Activated naive CD4-positive, alpha-beta T cell treated with anti-CD3 and anti-CD28 coated beads, Interleukin-2, amount 10 ng/mL, durations not matched to agents 5 hours and 36 hours (primary cell): ENCODE measurements at places on chromosomes 6 and 20. TPM values are rescaled to one million over a fixed set of nuclear protein-coding genes. Genes with fewer than 3 reads are reported as not detected.

Gene LIN28B
- total RNA-seq = not detected

Gene RAMACL
- 0.20 TPM for total RNA-seq

Gene SEMG1
- not detected for total RNA-seq

Gene MTCH1
- total RNA-seq = 109 TPM
